ENCODE measurements at places on chromosomes 4 and X. TPM values are rescaled to one million over a fixed set of nuclear protein-coding genes. Genes with fewer than 3 reads are reported as not detected.

GRCh38 chr4:20754036-20754435 lies 53.8 kb downstream of the PACRGL start:
- H3K4me3 ChIP-seq = no peak overlapping the region
- H3K36me3 ChIP-seq = no peaks in the 10 kb centered on the region
- peaks cover 3% of the 10 kb centered on the region for H3K4me1 ChIP-seq

DNA sequence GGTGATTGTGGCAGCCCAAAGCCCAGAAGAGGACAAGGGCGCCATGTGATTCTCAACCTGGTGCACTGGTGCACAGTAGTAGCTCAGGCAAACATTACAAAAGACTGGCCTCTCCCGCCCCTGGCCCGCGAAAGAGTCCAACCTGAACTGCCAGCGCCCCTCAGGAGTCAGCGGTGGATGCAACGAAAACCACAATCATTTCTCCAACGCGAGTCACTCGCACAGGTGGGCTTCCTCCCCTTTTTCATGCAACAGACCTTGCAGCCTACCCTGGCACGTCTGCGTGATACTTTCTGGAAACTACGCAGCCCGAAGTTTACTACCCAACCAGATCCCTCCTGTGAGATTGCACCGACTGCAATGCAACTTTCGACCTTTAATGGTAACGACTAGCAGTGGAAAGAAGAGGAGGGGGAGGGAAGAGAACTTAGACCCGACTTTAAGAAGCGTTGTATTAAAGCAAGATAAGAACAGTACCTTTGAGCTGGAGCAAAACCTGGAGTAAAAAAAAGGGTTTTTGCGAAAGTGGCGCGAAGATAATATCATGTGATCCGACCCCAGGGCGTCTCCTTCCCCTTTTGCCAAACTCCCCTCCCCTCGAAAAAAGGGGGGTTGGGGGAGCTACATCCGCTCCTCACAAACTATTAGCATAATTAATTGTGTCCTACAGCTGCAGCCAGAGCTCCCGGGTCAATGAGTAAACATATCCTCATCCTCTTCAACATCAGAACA lies 63.3 kb upstream of the CCDC160 start:
- DNase-seq = no peak
- no peaks in the 10 kb centered on the region for H3K36me3 ChIP-seq
- no peaks in the 10 kb centered on the region for H3K27me3 ChIP-seq
- H3K4me3 ChIP-seq = peak overlapping the region; percentile 37

GRCh38 chr4:7395645-7396044 lies 39.1 kb downstream of the PSAPL1 start:
- no peaks in the 10 kb centered on the region for H3K27me3 ChIP-seq
- H3K4me1 ChIP-seq = peaks cover 18% of the 10 kb centered on the region
- no peaks in the 10 kb centered on the region for H3K36me3 ChIP-seq

DNA sequence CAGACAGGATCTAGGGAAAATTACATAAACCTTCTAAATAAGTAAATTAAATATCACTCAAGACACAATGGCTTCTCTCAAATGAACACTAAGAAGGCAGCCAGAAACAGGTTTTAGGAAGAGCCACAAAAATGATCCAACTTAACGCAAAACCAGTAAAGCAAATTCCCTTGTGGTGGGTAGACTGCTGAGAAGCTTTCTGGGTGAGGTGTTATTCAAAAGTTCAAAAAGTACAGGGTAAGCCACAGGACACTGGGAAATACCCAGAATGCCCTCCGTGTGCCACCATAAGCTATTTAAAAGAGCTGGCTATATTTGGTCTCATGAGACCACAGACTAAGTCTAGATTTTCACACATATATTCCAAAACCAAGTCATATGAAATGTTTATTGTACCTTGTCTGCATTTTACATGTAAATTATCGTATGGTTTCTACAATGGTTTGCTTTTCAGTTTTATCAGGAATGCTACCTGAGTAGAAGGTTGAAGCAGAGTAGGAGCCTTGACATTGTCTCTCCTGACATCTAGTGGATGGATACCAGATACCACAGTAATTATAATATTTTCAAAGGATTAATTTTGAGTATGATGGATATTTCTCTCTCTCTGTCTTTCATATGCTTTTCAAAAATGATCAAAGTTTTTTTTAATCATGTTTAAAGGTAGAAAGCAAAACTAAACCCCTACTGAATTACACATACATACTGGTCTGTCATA lies 109.3 kb upstream of the KLHL13 start:
- peaks cover 6% of the 10 kb centered on the region for H3K4me1 ChIP-seq
- no peak overlapping the region for H3K27ac ChIP-seq
- no peaks in the 10 kb centered on the region for H3K36me3 ChIP-seq
- H3K27me3 ChIP-seq = no peaks in the 10 kb centered on the region
- no peak overlapping the region for H3K4me3 ChIP-seq

DNA sequence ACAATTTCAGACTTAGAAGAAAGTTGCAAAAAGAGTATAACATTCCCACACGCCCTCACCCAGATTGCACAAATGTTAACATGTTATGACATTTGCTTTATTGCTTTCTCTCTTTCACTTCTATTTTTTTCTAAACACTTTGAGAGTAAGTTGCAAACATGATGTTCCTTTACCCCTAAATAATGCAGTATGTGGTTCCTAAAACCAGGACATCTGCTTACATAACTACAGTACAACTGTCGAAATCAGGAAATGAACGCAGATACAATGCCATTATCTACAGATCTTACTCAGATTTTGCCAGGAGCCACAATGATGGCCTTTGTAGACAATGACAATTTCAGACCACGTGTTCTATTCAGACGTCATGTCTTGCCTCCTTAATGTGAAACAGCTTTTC lies 22.4 kb downstream of the SH3TC1 start:
- no peaks in the 10 kb centered on the region for H3K4me1 ChIP-seq
- H3K27ac ChIP-seq = peak overlapping the region; percentile 52
- no peaks in the 10 kb centered on the region for H3K36me3 ChIP-seq
- H3K27me3 ChIP-seq = no peaks in the 10 kb centered on the region
- no peak for DNase-seq

DNA sequence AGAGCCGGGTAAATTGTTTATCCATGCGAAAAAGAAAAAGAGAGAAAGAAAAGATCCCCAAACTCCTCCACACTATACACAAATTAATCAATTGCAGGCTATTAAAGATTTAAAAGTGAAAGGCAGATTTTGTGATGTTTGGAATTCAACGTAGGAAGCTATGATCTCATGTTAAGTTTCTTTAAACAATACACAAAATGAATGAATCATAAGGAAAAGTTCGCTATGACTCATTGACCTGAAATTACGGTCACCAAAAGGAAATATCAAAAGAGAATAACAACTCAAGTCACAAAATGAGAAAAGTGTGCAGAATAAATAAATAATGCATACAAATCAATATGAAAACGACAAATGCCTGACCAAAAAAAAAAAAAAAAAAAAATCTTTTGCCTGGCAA lies 28.6 kb downstream of the CLNK start:
- H3K4me1 ChIP-seq = no peaks in the 10 kb centered on the region
- no peak overlapping the region for H3K4me3 ChIP-seq
- no peaks in the 10 kb centered on the region for H3K36me3 ChIP-seq

DNA sequence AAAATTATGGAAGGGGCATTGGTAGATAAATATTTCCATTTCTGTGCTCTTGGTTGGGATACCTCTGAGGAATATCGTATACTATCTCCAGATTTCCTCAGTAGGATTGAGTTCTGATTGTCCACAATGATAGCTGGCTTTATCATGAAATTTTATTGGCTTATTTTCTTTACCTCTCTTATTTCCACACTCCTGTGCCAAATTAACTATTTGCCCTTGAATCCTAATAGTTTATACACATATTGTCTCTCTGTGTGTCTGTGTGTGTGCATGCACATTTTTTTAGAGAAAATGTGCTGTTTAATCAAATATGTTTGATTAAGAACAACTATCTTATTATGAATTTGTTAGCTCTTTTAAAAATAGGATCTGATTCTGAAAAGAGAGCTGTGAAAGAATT lies 271.6 kb downstream of the DTHD1 start:
- no peaks in the 10 kb centered on the region for H3K27me3 ChIP-seq
- H3K36me3 ChIP-seq = no peaks in the 10 kb centered on the region
- H3K4me1 ChIP-seq = no peaks in the 10 kb centered on the region
- no peak overlapping the region for H3K27ac ChIP-seq
- H3K4me3 ChIP-seq = no peak overlapping the region

- H3K36me3 ChIP-seq = no peaks in the 10 kb centered on the region
- H3K4me1 ChIP-seq = no peaks in the 10 kb centered on the region
- H3K27me3 ChIP-seq = no peaks in the 10 kb centered on the region
- H3K27ac ChIP-seq = no peak overlapping the region
- no peak overlapping the region for H3K4me3 ChIP-seq
These were observed 115.0 kb upstream of the SHISA3 start for GRCh38 chr4:42282081-42282901.

DNA sequence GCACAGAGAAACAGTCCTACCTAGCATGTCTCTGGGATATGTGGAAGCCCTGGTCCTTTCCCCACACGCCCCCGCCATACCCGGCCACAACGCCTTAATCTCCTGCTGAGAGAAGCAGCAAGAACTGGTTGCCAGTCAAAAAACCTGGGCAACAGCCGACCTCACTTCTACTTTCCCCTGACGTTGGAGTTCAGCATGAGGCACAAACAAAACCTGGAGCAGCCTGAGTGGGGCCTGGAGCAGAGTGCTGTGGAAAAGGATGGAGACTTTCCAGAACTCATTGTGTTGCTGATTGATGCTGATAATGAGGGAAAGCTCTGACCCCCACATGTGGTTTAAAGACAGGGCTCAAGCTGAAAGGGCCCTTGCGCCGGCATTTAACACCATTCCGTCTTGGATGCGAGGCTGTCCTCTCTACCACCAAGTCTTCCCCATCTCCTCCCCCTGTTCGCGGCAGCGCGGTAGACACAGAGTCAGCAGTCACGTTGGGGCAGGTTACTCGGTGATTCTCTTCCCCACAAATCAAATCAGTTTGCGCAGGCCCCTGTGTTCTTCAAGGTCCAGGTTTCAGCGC lies 666 bp downstream of the CCDC158 start:
- peak overlapping the region; percentile 47 for H3K27ac ChIP-seq
- no peaks in the 10 kb centered on the region for H3K4me1 ChIP-seq
- peak overlapping the region; percentile 59 for H3K4me3 ChIP-seq
- H3K27me3 ChIP-seq = peaks cover 3% of the 10 kb centered on the region
- DNase-seq = no peak

GRCh38 chr4:172698256-172698655 lies 470.4 kb upstream of the GALNT7 start:
- no peak for DNase-seq
- H3K27ac ChIP-seq = no peak overlapping the region
- H3K27me3 ChIP-seq = no peaks in the 10 kb centered on the region
- H3K4me1 ChIP-seq = no peaks in the 10 kb centered on the region
- no peaks in the 10 kb centered on the region for H3K36me3 ChIP-seq

- DNase-seq = no peak
- H3K36me3 ChIP-seq = no peaks in the 10 kb centered on the region
- no peaks in the 10 kb centered on the region for H3K27me3 ChIP-seq
These were observed 43.9 kb upstream of the NEIL3 start for GRCh38 chr4:177265729-177266128.

DNA sequence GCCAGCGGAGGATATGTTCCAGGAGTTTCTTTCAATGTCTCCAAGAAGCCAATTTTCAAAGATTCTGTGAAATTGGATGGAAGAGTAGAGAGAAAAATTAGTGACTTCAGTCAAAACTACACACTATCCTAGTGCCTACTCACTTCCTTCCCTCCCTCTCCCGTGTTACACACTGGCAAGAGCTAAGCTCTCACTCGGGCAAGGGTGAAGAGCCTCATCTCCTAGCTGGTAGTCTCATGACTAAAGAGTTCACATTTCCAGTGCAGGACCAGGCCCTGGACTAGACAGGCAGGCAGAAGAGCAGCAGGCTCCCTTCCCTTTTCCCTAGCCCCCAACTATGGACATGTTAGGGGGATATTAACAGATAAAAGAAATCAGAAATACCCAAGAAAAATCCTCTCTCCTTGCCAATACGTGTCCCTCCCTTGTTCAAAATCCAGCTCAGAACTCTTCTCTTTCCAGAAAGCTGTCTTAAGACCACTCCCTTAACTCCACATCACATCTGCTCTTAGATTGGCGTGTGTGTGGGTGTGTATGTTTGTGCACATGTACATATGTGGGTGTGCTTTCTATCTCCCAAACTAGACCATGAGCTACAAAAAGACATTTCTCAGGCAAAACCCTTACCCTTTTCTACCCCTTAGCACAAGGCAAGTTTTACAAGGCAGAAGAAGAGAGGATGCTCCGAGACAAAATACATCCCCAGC lies 29.9 kb downstream of the ZDHHC9 start:
- no peaks in the 10 kb centered on the region for H3K36me3 ChIP-seq
- no peak overlapping the region for H3K27ac ChIP-seq
- H3K4me1 ChIP-seq = no peaks in the 10 kb centered on the region
- no peak for DNase-seq

DNA sequence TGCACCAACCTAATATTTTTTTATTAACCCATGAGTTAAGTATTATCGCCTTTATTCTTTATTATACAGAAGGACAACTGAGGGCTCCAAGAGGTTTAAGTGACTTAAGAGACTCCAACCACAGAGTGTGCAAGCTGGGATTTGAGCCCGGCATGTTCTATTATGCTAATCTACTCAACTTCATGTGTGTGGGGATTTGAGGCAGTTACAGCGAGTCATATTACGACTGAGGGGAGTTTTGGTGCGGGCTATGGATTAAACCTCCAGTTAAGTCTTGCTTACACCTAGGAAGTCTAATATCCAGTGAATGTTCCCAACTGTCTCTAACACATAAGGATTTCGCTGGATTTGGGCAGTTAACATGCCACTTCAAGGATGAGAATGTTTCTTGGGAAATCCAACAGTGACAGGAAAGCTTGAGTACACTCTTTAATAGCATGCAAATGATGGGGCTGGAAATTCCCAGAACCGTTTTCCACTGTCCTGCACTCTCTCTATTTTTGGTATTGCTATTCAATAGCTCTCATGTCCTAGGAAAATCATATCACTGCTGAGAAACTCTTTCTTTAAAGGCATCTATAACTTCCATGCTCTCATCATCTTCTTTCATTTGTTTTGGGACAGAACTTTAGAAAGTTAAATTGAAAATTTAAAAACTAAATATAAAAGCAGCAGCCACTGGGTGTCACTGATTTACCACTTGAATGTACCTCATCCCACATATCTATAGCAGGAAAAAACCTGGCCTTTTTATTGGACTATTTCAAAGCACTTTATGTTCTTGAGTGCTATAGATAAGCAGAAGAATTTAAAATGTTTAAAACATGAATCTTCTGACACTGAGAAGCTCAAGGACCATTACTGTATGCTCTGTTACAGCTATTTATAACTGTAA lies 165.1 kb upstream of the TTC29 start:
- H3K36me3 ChIP-seq = no peaks in the 10 kb centered on the region
- H3K27me3 ChIP-seq = no peaks in the 10 kb centered on the region
- no peaks in the 10 kb centered on the region for H3K4me1 ChIP-seq
- no peak overlapping the region for H3K4me3 ChIP-seq
- no peak overlapping the region for H3K27ac ChIP-seq
- DNase-seq = no peak

The KLHL4 gene
- total RNA-seq = 2.1 TPM

The S100G gene
- total RNA-seq = not detected

The FAM236B gene
- not detected for total RNA-seq

The TMEM255A gene
- total RNA-seq = 3.9 TPM

The GPM6B gene
- 40.3 TPM for total RNA-seq

The PLS3 gene
- total RNA-seq = 60.3 TPM
